ENCODE measurements at places on chromosomes 3 and 15.

DNA sequence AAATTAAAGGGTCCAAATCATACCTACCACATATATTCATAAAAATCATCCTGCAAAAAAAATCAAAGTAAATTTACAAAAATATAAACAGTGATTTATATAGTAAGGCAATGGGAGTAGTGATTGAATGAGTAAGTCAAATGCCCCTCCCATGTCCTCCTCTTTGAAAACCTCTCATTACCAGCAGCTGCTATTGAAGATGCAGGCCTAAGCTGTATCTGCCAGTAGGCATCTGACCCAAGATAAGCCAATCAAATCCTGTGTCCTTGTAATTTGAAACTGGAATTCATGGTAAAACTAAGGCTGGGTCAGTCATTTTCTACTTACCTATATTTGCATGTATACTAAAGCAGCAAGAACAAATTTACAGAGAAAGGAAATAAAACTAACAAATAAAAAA lies 60.4 kb upstream of the POU1F1 start:
- no peak for DNase-seq

- no peak for DNase-seq
Observed at GRCh38 chr3:65177960-65178376, 490.2 kb upstream of the ADAMTS9 start.

GRCh38 chr3:35549690-35550089 lies 89.6 kb upstream of the ARPP21 start:
- no peak for DNase-seq

DNA sequence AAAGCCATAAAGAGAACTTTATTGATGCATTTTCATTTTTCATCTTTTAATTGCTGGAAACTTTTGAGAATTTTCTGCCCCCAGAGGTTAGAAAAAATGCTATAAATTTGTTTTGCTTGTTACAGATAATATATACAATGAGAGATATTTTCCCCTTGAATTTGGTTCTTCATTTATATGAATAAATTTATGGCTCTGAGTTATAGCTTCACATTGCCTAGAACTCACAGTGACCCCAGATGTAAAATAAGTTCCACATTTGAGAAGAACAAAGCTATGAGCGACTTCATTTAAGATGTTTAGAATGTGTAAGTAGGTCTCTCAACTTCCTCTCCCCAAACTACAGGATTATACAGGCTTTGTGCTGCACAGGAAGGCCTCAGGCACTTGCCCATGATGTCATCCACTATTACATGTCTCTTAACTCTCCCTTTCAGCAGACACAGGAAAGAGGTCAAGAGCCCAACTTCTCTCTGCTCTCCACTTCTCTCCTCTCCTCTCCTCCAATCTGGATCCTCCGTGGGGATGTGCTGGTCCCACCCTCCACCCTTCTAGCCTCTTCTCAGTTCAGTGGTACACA lies 92.8 kb downstream of the DUT start:
- peak; percentile 30 for DNase-seq

GRCh38 chr3:49339581-49339940 lies 292 bp downstream of the USP4 start:
- no peak for DNase-seq

- no peak for DNase-seq
Observed at GRCh38 chr15:68415501-68416157, 16.3 kb downstream of the ITGA11 start.

GRCh38 chr15:66765478-66766281 lies 63.6 kb downstream of the SMAD6 start:
- DNase-seq = peak; percentile 60
